Stimulated activated CD4-positive, alpha-beta T cell treated with anti-CD3 and anti-CD28 coated beads, TNF-alpha, amount 100 ng/mL, for 48 hours (primary cell): ENCODE measurements at places on chromosomes 7 and 10.

GRCh38 chr10:6133331-6134098 lies 44.7 kb downstream of the RBM17 start:
- DNase-seq = no peak

- no peak for DNase-seq
Measured at GRCh38 chr10:6182454-6183098, 20.2 kb upstream of the PFKFB3 start.

- DNase-seq = no peak
Measured at GRCh38 chr10:126839094-126839761, 66.0 kb upstream of the DOCK1 start.

- DNase-seq = no peak
Measured at GRCh38 chr10:94992811-94993210, 54.4 kb downstream of the CYP2C9 start.

- DNase-seq = no peak
Measured at GRCh38 chr10:3022027-3022426, 45.3 kb upstream of the PFKP start.

DNA sequence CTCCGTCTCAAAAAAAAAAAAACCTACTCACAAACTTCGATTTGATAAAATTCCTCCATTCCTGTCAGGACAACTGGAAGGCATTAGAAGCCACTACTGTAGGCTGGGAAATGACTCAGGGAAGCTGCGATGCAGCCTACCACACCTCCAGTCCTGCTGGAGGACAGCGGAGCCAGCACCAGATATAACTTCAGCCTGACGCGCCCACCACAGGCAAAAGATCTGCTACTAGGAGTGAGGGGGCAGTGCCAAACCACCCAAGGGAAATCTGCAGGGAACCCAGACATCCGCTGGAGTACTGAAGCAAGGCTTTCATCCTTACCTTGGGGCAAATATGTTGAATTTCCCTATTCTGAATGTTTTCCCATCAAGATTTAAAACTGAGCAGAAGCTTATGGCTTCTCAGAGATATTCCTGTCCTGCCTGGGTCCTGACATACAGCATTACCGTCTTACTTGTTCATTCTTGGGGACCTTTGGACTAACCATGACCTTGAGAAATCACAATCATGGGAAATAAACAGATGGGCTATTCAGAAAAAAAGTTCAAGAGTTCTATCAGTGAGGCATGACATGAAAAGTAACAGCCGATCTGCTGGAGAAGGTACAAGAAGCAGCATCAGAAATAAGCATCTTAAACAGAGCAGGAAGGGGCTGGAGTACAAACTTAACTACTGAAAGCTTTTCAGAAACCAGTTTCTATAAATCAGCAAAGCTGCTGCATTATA lies 20.4 kb downstream of the BCCIP start:
- DNase-seq = no peak

GRCh38 chr10:89304446-89304845 lies 2.6 kb downstream of the IFIT2 start:
- no peak for DNase-seq

DNA sequence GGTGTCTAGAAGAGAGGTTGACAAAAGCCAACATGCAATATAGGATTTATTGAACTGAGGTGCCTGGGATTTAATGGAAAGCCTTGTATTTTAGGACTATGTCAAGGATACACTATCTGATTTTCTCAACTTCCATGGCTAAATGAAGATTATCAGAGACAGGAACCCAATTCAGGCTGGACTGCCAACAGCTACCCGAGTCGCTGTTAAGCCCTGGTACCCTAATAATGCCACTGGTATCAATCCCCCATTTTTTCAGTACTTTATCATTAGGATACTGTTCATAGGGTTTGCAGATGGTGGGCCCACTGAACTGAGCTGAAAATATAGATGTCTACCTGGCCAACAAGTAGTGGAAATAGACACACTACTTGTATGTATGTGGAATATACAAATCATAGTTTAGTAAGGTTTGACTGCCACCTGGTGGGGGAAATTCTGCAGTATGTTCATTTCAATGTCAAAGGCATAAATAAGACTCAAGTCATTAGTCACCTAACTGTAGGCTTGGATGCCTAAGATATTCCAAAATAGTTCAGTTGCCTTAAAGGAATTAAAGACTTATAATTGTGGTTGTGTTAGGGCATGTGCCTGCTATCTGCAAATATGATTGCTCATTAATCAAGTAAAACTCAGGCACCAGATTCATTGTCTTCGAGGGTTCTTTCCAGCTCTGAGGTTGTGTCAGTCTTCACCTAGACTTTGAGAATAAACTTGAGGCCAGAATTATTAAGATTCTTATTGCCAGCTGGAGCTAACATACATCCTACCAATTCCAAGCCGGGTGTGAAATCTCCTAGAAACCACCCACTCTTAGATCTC lies 34.1 kb upstream of the NOBOX start:
- DNase-seq = peak; percentile 37

DNA sequence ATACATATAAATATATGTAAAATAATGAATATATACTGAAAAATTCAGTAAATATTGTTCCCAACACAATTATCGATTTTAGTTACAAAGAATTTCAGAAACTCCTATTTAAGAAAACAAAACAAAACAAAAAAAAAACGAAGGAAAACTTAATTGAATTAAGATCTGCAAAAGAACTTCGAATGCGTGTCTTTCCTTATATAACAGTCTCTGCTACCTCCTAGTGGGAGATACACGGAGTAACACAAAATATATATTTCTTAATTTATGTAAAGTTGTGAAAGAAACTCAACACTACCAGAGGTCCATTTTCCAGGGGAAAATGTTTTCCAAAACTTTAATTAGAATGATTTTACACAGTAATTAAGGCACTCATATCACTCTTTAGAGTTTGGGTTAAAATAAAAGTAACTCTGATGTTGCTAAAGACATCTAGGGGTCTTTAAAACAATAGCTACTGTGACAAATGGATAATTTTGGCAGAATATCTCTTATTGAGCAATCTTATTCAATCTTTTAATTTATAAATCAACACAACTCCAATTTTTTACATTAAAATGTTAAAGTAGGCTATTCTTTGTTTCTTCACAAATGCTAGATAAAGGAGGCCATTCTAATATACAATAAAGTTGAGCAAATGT lies 41.6 kb downstream of the NEBL start:
- no peak for DNase-seq
